T-cell (primary cell): ENCODE measurements at places on chromosomes 4 and X. TPM values are rescaled to one million over a fixed set of nuclear protein-coding genes. Genes with fewer than 3 reads are reported as not detected.

Gene GLRA3
- total RNA-seq = not detected

Gene PDZD11
- 10.8 TPM for total RNA-seq

Gene PAGE4
- not detected for total RNA-seq

Gene CXXC4
- total RNA-seq = not detected

Gene SUPT20HL2
- not detected for total RNA-seq

Gene NPY5R
- not detected for total RNA-seq

Gene RAB41
- total RNA-seq = not detected

Gene TGIF2LX
- not detected for total RNA-seq

Gene UBE2A
- total RNA-seq = 75.3 TPM

Gene MAGEB17
- not detected for total RNA-seq

Gene PRDM5
- 0.47 TPM for total RNA-seq

Gene MAGEA4
- not detected for total RNA-seq

Gene RPS6KA6
- total RNA-seq = not detected

Gene RIBC1
- 1.6 TPM for total RNA-seq

Gene PDZD4
- total RNA-seq = 5.8 TPM

Gene CLDN2
- not detected for total RNA-seq

Gene CT45A3
- total RNA-seq = not detected

Gene SLC9A7
- total RNA-seq = 2.3 TPM

Gene CBLL2
- total RNA-seq = not detected
